NCI-H2029 (cell line): ENCODE measurements at places on chromosomes 11 and 22.

- no peak for DNase-seq
Measured at GRCh38 chr11:74307434-74307833, 4.0 kb downstream of the P4HA3 start.

- DNase-seq, result no peak
Measured at GRCh38 chr11:120310870-120311269, 14.2 kb upstream of the TLCD5 start.

DNA sequence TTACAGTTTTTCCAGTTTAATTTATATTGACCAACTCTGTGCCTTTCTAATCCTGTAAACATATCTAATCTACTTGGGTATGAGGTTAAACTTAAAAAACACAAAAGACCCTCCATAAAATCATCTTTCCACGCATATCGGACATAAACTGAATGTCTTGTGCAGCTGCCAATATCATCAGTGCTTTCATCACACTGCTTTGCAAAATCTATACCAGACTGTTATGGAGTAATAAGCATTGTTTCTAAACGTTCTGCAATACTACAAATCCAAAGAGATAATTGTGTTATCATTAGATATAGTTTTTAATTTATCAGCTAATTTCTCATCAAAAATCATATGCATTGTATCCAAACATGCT, 36.1 kb upstream of the AMPD3 start:
- DNase-seq, result no peak

DNA sequence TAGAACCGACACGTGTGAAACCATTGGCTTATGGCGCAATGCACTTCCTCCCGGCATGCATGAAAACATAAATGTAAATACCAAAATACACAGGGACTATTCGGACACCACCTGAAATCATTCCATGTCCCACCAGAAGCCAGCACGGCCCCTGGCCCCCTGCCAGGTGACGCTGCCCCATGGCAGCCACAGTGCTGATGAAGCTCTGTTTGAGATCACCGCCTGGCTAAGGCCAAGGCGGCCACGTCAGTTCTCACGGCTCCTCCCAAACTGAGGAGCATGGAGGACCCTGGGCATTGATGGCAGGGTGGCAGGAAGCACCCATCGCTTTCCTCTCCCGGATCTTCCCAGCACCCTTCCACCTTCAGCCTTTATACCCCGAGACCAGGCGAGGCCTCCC, 89.5 kb downstream of the CDKN1C start:
- no peak for DNase-seq

DNA sequence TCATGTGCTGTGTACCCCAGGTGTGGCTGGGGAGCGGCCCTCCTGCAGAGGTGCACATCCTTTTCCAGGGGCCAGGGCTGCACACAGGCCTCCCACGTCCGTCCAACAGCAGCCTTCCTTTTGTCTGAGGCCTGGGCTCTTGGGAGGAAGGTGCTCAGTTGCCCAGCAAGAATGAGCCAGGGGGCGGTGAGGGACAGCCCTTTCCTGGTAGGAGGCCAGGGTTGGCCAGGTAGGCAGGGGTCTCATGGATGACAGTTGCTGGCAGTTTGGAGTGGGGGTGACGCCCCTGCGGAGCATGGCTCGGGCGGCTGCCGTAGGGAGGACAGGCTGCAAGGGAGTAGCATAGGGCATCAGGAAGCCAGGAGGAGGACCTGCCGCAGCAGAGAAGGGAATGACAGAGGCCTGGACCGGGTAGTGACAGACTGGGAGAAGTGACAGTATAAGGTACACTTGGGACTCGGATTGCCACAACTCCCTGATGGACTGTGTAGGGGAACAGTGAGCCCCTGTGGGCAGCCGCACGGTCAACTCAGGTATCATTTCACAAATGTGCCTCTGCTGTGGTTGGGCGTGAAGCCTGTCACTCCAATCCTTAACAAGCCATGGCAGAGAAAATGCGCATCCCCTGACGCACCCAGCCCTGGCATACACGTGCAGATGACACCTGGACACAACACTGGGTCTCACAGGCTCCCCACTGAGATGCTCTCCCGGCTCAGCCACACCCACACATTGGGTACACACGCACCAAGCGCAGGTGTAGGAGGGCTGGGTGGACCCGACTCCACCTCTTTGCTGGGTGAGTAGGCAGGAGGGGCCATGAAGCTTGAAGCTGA, 79.7 kb downstream of the DGCR2 start:
- DNase-seq, result no peak

- no peak for DNase-seq
Measured at GRCh38 chr11:77200351-77201268, 72.6 kb downstream of the MYO7A start.

GRCh38 chr11:113514856-113515255, 39.7 kb upstream of the DRD2 start:
- no peak for DNase-seq

GRCh38 chr11:20608934-20609333, 9.5 kb downstream of the SLC6A5 start:
- no peak for DNase-seq
